ENCODE measurements at places on chromosomes 13 and 19.

DNA sequence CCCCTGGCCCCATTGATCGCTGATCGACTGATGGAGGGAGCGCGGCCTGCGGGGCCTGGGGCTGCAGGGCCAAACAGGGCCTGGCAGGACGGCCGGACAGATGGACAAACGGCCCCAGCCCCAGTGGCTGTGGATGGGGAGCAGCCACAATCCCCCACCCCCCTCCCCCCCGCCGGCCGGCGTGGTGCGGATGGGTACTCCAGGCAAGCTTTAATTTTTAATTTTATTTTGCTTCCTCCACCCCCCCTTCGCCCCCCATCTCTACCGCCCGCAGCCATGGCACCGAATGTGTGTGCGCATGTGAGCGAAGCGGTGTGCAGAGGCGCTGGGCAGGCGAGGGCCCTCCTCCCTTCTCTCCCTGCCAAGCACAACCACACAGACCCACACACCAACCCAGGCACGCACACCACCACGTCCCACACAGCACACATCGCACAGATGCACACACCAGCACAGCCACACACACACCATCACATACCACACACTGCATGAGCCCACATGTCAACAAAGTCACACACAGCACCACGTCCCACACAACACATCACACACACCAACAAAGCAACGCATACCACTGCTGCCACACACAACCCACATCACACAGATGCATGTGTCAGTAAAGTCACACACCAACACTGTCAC is 12.4 kb downstream of the ERFL start:
- DNase-seq: no peak

DNA sequence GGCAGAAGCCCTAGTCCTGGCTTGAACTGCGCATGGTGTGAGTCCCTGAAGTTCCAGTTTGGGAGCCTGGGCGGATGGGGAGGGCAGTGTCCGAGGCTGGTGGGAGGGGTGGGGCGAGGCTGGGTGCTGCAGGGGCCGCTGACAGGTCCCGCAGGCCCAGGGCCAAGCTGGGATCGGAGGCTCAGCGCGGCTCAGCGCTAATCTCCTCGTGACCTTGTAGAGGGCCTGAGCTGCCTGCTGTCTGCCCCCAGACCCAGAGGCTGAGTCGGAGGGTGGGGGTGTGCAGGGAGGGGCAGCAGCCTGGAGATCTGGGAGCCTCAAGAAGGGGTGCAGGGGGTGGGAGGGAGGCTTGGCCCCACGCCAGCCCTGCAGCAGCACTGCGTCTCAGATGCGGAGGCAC is 3.0 kb downstream of the ATP1A3 start:
- no peak for DNase-seq

GRCh38 chr19:42289556-42290041 is 12.3 kb upstream of the PRR19 start:
- no peak for DNase-seq

DNA sequence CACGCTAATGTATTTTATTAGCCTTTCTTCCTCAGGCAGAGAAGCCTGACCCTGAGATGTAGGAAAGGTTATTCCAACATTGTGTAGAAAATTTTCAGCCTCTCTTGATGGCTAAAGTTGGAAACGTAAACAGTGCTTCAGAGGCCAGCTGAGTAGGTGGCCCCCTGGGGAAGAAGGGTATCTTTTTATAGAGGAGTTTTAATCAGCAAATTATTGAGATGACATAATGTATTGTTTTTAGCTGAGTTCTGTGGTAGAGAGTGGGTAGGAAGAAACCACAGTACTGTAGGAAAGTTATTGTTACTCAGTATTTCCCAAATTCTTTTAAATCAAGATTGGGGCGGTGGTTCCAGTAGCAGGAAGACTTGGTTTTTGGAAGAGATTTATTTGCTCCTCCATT is 268.8 kb downstream of the DLEU7 start:
- no peak for DNase-seq

GRCh38 chr19:44600466-44600865 is 12.9 kb upstream of the IGSF23 start:
- no peak for DNase-seq

DNA sequence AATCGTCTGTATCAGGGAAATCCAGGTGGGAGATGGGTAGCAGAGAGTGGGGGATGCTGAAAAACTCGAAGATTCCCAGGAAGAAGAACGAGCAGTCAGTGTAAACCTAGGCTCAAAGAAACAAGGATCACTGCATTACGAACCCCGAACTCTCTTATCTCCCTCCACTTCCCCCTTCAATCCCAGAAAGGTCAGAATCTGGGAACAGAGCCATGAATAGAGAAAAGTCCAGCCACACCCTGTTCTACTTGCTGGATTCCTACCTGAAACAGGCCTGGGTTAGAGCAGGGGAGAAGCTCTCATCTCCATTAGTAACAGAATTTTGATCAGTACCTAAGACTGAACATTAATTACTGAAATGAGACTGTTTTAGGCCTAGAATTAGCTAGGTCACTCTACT is 24.4 kb downstream of the EPSTI1 start:
- no peak for DNase-seq

DNA sequence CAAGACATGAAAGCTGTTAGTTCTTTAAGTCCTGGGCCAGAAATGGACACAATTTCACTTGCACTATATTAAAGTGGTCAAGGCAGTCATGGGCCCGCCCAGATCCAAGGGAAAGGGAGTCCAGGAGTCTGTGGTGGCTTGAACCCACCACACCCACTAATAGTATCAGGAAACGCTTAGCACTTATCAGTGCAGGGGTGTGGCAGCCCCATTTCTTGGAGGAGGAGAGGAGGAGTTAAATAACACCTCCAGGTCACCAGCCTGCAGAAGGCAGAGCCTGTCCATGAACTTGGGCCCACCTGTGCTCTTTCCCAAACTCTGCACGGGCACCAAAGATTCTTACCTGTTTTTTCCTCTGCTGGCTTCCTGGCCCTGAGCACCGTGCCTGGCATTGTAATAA is 5.4 kb upstream of the NTN5 start:
- no peak for DNase-seq

GRCh38 chr19:4088975-4089374 is 22.3 kb upstream of the ZBTB7A start:
- DNase-seq: no peak

DNA sequence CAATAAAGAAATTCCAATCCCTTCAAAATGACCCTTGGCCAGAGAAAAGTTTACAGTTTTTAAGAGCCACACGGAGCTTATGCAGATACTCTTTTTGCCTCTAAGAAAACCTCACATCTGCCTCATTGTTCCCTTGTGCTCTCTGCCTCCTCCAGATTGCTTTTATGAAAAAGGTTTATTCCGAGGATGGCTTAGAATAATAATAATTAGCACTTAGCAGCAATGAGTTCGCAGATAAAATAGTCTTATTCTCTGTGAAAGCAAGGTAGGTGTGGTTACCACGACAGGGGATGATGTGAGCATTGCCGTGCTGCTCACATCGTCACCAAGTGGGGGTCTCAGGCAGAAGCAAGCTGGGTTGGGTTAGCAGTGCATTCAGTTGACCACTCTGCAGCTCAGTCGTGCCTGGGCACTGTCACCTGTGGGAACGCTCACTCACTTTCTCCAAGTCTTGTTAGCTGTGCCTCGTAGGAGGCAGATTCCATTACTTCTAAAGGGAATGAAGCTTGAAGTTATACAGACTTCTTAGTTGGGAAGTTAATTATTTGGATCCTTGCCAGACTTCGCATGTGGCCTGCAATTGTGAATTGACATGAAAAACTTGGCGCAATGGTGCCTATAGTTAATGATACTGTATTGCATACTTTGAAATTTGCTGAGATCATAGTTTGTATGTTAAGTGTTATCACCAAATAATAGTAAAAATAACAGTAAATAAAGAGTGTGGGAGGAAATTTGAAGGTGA is 157.2 kb downstream of the MYO16 start:
- no peak for DNase-seq

GRCh38 chr19:858868-859843 is at the start of gene CFD:
TSS of gene CFD (plus strand) at chr19:859664. CDS start at chr19:859690, 26 bp downstream.
- DNase-seq: no peak

GRCh38 chr13:58056426-58056825 is 424.9 kb downstream of the PCDH17 start:
- no peak for DNase-seq

DNA sequence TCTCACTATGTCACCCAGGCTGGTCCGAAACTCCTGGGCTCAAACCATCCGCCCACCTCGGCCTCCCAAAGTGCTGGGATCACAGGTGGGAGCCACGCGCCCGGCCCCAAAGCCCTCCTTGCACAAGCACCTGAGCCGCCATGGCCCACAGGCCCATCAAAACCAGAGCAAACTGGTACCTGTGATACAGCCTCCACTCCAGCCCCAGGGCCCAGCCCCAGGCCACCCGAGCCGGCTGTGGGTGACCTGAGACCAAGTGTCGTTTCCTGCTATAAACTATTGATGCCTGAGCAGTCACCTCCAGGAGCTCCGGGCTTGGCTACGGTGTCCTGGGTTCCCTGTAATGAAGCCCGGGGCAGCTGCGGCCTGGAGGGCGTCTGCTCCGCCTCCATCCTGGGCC is 9.7 kb upstream of the PTBP1 start:
- no peak for DNase-seq

DNA sequence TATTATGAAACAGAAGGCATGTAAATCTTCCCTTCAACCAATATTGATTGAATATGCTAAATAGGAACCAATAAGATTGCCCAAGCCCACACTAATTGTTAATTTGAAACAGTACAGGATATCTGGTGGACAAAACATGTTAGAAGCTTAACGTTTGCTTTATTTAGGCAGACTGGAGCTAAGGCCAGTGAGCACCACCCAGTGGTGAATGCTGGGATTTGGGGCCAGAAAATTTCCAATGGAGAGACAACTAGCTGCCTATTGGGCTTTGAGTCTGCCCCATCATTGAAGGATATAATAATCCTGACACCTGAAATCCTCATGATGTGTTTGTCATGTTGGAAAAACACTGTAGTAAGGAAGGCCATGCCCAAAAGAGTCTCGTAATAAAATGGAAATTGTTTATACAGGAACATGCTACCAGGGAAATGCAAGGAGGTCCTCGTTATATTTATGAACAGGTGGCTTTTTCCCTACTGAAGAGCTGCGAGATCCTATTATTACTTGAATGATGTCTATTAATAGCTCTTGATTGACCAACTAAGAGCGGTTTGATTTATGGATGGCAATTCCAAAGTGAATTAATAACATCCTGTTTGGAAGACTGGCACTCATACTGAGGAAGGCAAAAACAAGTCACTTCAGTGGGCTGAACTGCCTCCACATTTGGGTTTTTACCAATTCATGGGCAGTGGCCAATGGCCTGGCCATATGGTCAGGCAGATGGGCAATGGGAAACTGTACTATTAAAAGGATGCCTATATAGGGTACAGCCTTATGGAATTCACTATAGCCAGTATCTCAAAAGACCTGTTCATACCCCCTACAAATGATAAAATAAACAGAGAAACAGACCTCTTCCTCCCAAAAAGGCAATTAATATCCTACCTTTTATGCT is 8.7 kb downstream of the SIGLECL1 start:
- DNase-seq: no peak

DNA sequence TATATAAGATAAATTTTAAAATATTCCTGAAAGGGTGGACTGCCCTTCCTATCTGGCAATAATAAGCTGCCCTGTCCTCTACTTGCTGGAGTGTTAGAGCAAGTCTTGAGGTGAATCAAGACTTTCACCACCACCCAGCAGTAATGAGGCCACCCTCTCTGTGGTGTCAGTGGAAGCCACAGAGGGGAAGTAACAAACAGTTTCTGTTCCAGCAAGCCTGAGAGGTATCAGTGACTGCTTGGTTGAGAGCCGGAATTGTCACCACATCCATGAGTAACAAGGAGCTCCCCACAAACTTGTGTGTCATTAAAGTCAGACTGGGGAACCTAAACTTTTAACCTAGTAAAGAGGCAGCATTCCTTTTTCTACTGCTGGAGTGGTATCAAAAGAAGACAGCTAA is 532.7 kb upstream of the SPRY2 start:
- no peak for DNase-seq

GRCh38 chr19:9849791-9850190 is 14.7 kb downstream of the PIN1 start:
- no peak for DNase-seq

GRCh38 chr19:38836983-38837626 is 5.5 kb upstream of the ECH1 start:
- no peak for DNase-seq

- no peak for DNase-seq
Observed at GRCh38 chr13:35711909-35712308, 235.4 kb upstream of the MAB21L1 start.

GRCh38 chr13:86087244-86087643 is 288.0 kb upstream of the SLITRK6 start:
- DNase-seq: no peak

DNA sequence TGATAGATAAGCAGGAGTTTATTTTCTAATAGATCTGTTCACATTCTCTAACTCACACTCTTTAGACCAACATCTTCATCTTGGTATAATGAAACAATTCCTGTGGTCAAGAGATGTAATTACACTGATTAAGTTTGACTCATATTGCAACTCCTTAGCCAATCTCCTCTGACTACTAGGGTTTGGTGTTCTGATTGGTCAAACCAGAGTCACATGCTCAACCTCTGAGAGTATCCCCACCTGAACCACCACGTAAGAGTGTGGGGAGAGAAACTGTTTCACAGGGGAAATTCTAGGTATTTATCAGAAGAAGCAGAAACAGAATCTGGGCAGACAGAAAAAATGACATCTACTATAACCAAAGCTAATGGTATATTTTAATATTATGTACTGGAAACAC is 42.4 kb downstream of the UQCRFS1 start:
- no peak for DNase-seq

GRCh38 chr19:34274284-34274826 is 20.0 kb downstream of the GARRE1 start:
- no peak for DNase-seq

- DNase-seq: peak; percentile 26
Observed at GRCh38 chr19:13841962-13842290, 35.0 kb upstream of the NANOS3 start.

- DNase-seq: no peak
Observed at GRCh38 chr19:57633832-57634131, 814 bp downstream of the ZNF211 start.

DNA sequence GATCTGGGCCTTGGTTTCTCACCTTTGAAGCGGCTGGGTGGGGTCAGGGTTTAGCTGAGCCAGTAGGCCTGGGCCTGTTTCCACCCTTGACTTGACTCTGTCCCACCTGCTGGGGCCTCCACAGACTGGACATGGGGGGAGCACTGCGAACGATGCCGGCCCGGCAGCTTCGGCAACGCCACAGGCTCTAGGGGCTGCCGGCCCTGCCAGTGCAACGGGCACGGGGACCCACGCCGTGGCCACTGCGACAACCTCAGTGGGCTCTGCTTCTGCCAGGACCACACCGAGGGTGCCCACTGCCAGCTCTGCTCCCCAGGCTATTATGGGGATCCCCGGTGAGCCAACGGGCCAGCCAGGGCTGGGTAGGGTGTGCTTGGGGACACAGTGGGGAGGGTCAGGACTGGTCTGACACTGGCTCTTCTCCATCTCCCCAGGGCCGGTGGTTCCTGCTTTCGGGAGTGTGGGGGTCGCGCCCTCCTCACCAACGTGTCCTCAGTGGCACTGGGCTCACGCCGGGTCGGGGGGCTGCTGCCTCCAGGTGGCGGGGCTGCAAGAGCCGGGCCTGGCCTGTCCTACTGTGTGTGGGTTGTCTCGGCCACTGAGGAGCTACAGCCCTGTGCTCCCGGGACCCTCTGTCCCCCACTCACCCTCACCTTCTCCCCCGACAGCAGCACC is 28.0 kb downstream of the MEGF8 start:
- no peak for DNase-seq

- DNase-seq: no peak
Observed at GRCh38 chr19:49415102-49415809, 8.0 kb downstream of the PTH2 start.
